ENCODE measurements at places on chromosomes 3 and 15.

DNA sequence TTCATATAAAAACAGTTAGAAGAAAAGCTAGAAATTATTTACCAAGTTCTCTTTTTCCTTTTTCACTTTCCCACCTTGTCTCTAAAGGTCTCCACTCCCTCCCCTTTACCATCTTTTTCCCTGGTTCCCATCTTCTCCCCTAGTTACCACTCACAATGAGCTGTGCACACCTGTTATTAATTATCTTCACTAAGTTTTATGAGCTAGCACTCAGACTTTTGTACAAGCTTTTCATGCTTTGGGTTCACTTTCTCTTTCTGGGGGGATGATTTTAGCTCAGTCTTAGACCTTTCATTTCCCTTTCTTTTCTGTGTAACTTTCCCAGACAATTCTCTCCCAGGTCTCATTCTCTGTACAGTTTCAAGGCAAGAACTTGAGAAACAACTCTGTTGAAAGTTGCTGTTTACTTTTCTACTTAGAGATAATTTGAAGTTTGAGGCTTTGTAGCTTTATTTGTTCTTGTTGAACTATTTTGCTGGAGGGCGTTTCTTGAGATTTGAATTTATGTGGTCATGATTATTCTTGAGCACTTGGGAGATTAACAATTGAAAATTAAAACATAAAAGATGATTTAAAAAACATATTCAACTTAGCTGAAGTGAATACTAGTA is 24.0 kb upstream of the AADAC start:
- no peak for DNase-seq

- no peak for DNase-seq
Measured at GRCh38 chr3:25904206-25904605, 114.3 kb downstream of the OXSM start.

- no peak for DNase-seq
Measured at GRCh38 chr15:37339437-37339836, 239.1 kb upstream of the MEIS2 start.

DNA sequence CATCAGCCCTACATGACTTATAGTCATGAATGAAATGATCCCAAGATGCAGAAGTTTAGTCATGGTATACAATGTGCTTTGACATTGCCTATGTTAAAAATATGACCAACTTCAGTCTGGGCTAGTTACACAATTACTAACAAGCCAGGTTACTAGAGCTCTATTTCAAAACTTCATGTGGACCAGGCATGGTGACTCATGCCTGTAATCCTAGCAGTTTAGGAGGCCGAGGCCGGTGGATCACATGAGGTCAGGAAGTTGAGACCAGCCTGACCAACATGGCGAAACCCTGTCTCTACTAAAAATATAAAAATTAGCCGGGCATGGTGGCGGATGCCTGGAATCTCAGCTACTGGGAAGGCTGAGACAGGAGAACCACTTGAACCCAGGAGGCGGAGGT is 613.0 kb downstream of the CADM2 start:
- DNase-seq, result no peak

- no peak for DNase-seq
Measured at GRCh38 chr15:84103345-84103744, 132.2 kb upstream of the GOLGA6L4 start.
